PC-9 (cell line): ENCODE measurements at places on chromosomes 7 and 10.

DNA sequence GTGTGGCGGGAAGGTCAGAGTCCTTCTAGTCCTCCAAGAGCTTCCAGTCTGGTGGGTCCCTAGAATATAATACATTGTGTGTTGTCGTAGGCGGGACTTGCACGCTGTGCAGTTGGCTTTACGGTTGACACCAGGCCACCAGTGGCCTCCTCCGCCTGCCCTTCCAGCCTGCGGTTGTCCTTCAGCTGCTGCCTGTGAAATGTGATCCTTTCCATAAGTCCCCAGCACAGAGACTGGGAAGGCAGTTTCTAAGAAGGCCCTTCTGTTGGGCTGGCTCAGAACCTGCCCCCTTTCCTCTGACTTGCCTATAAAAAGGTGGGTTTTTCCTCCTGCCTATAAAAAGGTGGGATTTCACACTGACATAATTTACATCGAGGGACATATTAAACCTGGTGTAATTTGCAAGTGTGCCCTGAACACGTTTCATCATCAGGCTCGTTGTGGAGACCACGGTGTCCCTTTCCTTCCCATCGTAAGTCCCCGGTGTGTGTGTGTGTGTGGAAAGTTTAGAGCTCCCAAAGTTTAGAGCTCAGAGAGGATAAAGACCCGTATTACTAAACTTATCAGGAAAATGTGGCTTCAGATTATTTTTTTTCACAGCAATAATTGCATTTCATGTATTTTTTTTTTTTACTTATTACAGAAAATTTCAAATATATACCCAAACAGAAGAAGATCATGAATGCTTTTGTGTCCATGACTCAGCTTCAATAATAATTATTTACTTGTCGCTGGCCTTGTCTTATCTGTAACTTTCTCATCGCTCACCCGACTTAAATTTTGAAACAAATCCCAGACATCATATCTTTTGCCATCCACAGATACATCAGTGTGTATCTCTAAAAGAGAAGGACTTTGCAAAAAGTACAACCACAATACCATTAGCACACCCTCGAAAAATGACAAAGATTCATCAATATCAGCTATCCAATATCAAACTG lies 45.1 kb downstream of the CUX1 start:
- no peaks in the 10 kb centered on the region for H3K27me3 ChIP-seq
- peaks cover under 1% of the 10 kb centered on the region; the same call in 1 of the 2 replicates for H3K4me1 ChIP-seq
- H3K27ac ChIP-seq, result no peak overlapping the region
- H3K4me3 ChIP-seq, result no peak overlapping the region
- no peak for DNase-seq
- no peaks in the 10 kb centered on the region for H3K36me3 ChIP-seq

GRCh38 chr7:2245883-2246675 lies 4.1 kb downstream of the NUDT1 start:
- no peak for DNase-seq
- H3K27ac ChIP-seq, result no peak overlapping the region
- no peaks in the 10 kb centered on the region for H3K36me3 ChIP-seq
- H3K4me3 ChIP-seq, result no peak overlapping the region
- no peaks in the 10 kb centered on the region for H3K27me3 ChIP-seq

- peaks cover 25% of the 10 kb centered on the region for H3K4me1 ChIP-seq
- H3K4me3 ChIP-seq, result no peak overlapping the region
- H3K27ac ChIP-seq, result no peak overlapping the region
- DNase-seq, result no peak
Observed at GRCh38 chr10:69048103-69048502, 39.8 kb upstream of the SRGN start.

- H3K27me3 ChIP-seq, result no peaks in the 10 kb centered on the region
- H3K27ac ChIP-seq, result no peak overlapping the region
- no peak for DNase-seq
- no peaks in the 10 kb centered on the region for H3K36me3 ChIP-seq
Observed at GRCh38 chr10:33721509-33721908, 387.0 kb upstream of the NRP1 start.

- H3K4me1 ChIP-seq, result no peaks in the 10 kb centered on the region
- no peaks in the 10 kb centered on the region for H3K36me3 ChIP-seq
- no peak for DNase-seq
- H3K27me3 ChIP-seq, result no peaks in the 10 kb centered on the region
- no peak overlapping the region for H3K27ac ChIP-seq
- no peak overlapping the region for H3K4me3 ChIP-seq
Observed at GRCh38 chr7:132080967-132081668, 495.2 kb downstream of the PLXNA4 start.

GRCh38 chr10:101133489-101134298 lies 2.6 kb downstream of the TLX1 start:
- no peak for DNase-seq
- no peaks in the 10 kb centered on the region for H3K4me1 ChIP-seq
- H3K36me3 ChIP-seq, result no peaks in the 10 kb centered on the region
- H3K27me3 ChIP-seq, result peaks cover 18% of the 10 kb centered on the region
- H3K4me3 ChIP-seq, result no peak overlapping the region
- no peak overlapping the region for H3K27ac ChIP-seq
